ENCODE measurements at places on chromosomes 7 and 10.

- no peak for DNase-seq
Observed at GRCh38 chr10:7410301-7410861, 453 bp downstream of the SFMBT2 start.

GRCh38 chr10:77120666-77121376 lies 516.8 kb downstream of the KCNMA1 start:
- DNase-seq = no peak

GRCh38 chr10:127159648-127160245 lies 36.6 kb downstream of the INSYN2A start:
- no peak for DNase-seq

GRCh38 chr10:120969219-120969645 lies 118.1 kb downstream of the WDR11 start:
- DNase-seq = no peak

- DNase-seq = no peak
Observed at GRCh38 chr7:56188823-56189346, 72.7 kb upstream of the NUPR2 start.

DNA sequence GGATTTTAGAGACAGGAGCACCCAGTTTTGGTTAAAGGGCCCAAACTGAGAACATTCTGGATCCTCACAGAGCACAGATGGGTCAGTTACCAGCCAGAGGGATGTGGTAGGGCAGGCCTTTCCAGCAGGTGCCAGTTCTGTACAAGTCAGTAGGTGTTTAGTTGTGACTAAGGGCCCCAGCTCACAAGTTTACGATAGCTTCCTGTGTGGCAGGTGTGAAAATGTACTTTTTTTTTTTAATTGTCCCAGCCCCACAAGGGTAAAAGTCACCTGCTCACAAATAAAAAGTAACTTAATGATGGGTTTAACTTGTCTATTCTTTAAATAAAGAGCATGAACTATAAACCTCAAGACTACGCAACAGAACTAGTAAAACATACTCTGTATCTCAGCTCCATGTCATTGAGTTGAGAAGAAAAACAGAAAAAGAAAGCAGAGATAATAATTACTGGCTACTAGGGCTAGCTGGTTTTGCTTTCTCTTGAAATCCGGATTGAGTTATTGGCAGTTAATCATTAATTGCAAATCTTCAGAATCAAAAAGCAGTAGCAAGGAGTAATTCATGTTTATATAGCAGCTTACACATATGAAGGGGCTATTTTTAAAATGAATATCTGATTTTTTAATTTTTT lies 15.4 kb downstream of the NFE2L3 start:
- DNase-seq = no peak

GRCh38 chr10:36187380-36188079 lies 545.4 kb upstream of the FZD8 start:
- no peak for DNase-seq

GRCh38 chr7:140656548-140657515 lies 15.9 kb upstream of the ADCK2 start:
- DNase-seq = no peak

DNA sequence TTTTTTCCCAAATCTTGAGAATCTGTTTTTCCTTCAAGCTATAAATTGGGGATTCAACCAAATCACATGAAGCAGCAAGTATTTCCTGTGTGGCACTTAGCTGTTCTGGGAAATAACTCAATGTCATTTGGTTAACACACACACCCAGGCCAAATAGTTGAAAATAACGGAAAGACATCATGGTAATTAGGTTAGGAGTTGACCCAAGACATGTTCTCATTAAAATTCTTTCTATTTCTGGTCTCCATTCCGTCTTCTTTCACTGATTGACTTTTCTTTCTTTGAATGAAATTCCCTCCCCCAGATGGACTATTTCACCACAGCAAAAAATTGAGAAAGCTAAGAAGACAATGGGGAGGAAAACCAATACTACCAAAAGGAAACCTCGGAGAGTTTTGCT lies 30.5 kb downstream of the NRP1 start:
- no peak for DNase-seq

GRCh38 chr7:157423348-157423747 lies 86.5 kb downstream of the DNAJB6 start:
- DNase-seq = no peak

GRCh38 chr7:91045606-91046005 lies 218.6 kb upstream of the FZD1 start:
- DNase-seq = no peak

DNA sequence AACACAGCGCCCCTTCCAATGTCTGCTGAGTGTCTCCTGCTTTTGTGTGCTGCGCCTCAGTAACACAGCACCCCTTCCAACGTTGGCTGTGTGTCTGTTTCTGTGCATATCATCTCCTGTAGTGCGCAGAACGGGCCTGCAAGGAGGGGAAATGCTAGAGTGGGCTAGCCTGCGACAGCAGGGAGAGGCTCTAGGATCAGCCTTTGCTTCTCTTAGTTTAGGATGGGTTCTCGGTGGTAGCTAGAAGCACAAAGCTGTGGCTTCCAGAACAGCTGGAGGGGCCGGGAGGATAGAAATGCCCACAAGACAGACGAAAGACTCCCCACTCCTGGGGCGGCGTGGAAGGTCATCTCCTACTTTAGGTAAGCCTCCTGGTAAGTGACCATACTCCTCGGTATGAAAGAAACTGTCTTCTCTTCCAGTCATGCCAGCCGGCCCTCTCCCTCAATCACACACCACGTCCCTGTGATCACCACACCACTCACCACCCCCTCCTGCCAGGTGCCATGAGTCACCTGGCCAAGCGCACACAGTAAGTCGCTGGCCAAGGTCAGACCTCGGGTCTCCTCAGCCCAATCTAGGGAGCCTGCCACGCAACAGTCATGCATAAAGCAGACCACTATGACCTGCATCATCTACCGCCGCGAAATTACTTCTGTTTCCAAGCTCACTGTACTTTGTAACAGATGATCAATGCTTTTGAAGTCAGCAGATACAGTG lies 4.8 kb downstream of the PITRM1 start:
- no peak for DNase-seq

DNA sequence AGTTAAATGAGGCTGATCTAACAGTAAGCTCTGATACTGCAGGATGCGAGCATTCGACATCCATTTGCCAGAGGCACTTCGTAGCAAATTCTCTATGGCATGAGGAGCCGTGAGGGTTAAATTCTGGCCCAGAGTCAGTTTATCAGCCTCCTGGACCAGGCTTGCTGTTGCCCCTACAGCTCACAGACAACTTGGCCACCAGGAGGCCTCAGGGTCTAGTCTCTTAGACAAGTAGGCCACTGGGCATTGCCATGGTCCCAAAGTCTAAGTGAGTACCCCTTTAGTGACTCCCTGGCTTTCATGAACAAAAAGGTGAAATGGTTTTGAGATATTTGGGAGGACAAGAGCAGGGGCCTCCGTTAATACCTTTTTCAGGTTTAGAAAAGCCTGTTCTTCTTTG lies 178.0 kb upstream of the MBL2 start:
- no peak for DNase-seq

DNA sequence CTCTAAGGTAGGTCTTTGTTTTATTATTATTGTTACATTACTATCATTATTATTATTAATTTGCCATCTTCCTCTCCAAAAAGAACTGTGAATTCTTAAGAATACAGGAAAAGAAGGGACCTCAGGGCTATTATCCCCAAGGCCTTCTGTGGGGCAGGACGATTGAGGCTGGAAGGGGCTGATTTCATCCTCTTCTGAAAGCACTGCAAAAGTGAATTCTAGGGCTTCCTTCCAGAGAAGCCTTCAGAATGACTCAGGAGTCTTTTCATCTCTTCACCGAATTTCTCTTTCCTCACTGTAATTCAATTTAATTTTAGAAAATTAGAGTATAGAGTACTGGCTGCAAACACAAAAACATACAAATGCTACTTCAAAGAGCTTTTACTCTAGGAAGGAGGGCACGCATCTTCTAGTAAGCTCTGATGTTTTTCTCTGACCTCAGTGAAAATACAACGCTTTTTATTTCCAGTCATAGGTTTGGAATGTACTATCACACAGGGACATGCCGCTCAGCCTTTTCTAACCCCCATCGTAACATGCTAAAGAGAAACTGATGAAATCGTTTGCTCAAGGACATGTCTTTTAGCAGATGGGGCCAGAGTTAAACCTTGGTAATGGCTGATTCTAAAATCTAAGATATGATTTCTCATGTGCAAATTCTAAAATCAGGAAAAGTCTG lies 280.2 kb upstream of the PITRM1 start:
- DNase-seq = no peak

GRCh38 chr7:155193716-155194115 lies 104.0 kb upstream of the INSIG1 start:
- DNase-seq = no peak

DNA sequence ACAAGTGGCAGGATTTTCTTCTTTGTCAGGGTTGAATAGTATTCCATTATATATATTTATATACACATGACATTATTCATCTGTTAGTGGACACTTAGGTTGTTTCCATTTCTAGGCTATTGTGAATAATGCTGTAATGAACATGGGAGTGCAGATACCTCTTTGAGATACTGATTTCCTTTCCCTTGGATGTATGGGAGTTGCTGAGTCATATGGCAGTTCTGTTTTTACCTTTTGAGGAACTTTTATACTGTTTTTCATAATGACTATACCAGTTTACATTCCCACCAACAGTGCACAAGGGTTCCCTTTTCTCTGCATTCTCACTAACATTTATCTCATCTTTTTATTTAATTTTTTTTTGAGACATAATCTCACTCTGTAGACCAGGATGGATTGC lies 1.8 kb upstream of the CLCN1 start:
- no peak for DNase-seq

- DNase-seq = no peak
Observed at GRCh38 chr7:45983720-45984255, 62.7 kb upstream of the IGFBP3 start.

DNA sequence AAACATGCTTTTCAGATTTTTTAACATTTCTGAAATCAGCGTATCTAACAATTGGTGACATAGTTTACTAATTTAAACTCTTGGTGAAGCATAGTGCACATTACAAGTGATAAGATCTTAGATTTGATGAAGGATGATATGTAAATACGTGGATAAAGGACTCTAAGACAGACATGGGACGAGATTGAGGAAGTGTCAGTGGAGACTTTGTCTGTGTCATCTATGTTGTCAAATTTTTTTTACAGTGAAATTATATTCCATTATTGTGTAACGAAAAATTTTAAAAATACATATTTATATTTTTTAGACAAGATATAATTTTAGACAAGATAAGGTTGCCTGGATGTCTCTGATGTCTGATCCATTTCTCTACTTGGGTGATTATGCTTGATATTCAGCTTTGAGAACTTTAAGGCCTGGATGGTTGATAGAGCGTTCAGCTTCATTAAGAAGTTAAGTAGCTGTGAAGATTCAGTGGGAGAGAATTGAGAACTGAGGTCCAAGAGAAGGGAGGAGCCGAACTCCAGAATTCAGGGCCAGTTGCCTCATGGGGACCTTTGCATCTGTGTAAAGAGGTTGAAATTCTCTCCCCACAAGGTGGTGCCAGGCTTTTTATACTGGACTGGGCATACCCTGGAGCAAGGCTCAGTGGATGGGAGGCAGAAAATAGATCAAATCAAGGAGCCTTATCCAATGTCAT lies 62.7 kb downstream of the KAT6B start:
- DNase-seq = no peak

- DNase-seq = no peak
Observed at GRCh38 chr7:29146057-29146706, at the start of gene CPVL. Gene CPVL, minus strand, starts transcription at chr7:29146537. Its CDS starts 25,476 bp downstream, at chr7:29121061.

DNA sequence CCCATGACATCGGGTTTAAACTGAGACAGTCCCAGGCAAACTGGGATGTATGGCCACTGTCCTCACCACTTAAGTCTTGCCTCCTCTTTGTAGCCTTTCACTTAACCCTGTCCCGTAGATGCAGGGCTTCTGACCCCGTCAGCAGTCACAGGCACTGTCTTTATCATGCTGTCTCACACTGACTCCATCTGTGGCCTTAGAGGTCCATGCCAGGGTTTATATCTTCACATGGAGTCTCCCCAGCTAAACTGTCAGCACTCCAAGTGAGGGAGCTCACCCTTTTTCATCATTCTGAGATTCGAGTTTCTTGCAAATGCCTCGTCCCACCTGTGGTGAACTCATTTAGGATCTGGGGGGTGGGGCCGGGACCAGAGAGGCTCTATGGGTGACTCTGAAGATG lies 2.8 kb downstream of the FKBP6 start:
- no peak for DNase-seq

GRCh38 chr10:80457554-80458262 lies 3.6 kb downstream of the TSPAN14 start:
- DNase-seq = no peak

DNA sequence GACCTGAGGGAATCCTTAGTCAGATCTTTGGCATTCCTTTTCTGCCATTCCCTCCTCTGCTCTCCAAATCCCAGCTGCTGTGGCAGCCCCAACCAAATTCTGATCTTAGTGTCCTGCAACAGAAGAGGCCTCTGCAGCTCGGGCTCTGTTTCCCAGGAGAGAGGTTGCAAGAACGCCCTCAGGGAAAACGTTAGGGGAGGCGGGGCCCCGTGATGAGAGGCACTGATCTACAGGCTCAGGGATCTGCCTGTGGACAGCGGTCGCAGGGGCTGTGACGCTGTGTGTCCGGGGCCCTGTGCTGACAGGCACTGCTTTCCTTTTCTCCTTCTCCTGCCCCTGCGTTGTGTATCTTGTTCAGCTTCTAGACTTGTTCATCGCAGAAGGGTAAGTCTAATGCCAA lies 57.3 kb upstream of the DPYSL4 start:
- DNase-seq = no peak

- no peak for DNase-seq
Observed at GRCh38 chr10:33005322-33006301, 47.6 kb upstream of the ITGB1 start.

DNA sequence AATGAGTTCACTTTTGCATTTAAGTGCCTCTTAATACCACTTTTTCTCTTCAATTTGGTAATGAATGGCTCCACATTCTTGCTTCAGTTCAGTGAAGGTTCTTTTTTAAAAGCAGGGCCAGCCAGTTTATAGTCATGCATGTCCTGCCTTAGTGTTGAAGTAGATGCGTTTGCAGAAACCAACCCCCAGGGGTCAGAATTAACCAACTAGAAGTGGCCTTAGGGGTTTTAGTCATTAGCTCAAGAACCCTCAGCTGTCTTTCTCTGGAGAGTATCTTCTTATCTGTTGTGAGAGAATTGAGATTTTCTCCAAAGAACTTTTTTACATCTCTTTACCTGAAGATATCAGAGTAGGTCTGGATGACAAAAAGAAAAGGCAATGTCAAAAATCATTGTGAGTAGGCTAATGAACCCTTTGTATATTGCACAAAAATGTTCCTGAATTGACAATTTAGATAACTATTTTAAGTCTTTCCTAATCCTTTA lies 82.2 kb downstream of the PIK3CG start:
- DNase-seq = no peak

DNA sequence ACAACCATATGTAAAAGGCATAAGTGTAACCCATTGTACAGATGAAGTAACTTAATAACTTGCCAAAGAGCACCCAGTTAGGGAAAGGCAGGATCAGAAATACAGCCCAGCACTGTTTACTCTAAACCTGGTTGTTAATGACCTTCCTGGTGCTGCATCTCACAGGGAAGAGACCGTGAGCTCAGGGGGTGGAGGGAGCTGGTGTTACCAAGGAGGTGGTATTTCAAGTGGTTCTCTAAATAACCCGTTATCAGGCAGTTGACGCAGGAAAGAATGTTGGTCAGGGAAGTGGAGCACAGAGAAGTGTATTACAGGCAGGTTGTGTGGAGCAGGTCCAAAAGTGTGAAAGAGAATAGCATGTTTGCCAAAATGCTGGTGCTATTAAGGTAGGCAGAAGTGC lies 4.4 kb upstream of the ST7 start:
- no peak for DNase-seq

GRCh38 chr10:124997306-124997705 lies 55.4 kb downstream of the ZRANB1 start:
- DNase-seq = no peak
